ENCODE measurements at places on chromosomes 3 and 15.

- DNase-seq = peak; percentile 63
Observed at GRCh38 chr15:90086868-90087268, 15.4 kb downstream of the IDH2 start.

GRCh38 chr3:158810823-158811724 is 9.2 kb downstream of the MFSD1 start:
- DNase-seq = no peak

DNA sequence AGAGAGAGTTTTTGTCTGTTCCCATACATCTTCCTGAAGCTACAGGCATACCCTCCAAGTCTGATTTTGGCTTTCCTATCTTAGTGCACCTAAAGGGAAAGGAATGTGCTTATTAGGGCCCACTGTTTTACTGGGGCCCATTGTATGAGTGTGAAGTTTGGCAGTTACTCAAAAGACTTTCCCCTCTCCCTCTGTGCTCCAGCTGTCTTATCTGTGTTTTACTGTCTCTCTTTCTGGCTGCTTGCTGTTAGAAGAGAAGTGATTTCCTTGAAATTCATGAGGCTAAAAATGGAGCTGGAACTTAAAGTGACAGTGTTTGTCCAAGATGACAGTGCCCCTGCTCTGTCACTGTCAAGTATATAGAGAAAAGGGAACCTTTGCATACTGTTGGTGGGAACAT is 436.2 kb downstream of the OCA2 start:
- DNase-seq = no peak

- DNase-seq = no peak
Observed at GRCh38 chr3:169929830-169930519, 18.6 kb downstream of the SAMD7 start.

GRCh38 chr3:30370681-30371271 is 235.6 kb upstream of the TGFBR2 start:
- no peak for DNase-seq

DNA sequence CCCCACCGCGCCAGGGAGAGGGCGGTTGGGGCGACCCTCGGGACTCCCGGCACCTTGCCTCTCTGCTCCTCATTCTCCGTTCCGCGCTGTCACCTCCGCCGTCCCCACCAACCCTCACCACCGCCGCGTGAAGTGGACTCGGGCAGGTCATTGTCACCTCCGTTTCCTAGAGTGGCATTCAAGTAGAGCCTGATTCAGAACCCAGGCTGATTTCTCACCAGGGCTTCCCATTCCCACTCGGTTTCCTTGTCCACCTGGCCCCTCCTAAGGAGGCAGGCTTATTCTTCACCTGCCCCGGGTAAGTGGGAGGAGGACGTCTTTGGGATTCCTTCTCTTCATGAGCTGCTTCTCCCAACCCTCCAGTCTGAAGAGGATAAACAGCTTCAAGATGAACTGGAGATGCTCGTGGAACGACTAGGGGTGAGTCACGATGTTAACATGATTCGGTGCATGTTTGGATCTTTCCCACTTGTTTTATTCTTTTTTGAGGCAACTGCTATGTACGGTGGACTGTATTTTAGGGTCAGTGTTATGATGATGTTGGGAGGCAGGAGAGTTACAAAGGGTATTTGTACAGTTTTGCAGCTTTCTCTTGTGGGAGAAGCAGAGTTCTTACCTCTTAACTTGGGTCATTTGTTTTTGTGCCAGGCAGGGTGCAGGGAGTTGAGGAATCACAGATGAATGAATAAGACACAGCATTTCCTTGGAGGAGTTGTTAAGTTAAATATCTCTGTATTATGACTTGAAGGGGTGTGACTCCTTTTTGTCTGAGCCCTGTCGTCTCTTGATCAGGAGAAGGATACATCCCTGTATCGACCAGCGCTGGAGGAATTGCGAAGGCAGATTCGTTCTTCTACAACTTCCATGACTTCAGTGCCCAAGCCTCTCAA is 692 bp downstream of the PSMD2 start:
- no peak for DNase-seq

DNA sequence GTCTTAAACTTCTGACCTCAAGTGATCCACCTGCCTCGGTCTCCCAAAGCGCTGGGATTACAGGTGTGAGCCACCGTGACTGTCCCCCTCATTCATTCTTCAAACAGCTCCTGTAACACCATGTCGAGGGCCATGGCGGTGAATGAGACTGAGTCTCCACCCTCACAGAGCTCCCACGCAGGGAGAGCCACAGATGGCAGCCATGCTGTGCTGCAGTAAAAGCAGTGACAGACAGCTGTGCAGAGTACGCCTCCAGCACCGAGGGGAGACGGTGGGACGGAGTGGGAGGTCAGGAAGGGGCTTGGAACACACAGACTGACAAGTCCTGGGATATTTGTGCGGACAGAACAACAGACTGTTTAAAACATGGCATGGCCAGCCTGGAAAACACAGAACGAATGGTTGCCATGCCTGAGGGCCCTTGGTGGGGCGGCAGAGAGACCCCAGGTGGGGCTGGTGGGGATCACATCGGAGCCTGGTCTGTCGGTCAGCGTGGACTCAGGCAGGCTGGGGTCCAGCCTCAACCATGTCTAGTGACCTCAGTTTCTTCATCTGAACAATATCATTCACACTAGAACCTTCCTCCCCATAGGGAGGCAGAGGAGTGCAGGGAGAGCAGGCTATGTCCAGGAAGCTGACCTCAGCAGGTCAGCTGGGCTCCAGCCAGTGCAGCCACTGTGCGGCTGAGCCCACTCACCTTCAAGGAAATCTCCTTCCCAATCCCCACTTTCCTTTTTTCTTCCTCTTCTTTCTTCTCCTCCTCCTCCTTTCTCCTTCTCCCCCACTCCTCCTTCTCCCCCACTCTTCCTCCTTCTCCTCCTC is 20.6 kb upstream of the LCTL start:
- no peak for DNase-seq

DNA sequence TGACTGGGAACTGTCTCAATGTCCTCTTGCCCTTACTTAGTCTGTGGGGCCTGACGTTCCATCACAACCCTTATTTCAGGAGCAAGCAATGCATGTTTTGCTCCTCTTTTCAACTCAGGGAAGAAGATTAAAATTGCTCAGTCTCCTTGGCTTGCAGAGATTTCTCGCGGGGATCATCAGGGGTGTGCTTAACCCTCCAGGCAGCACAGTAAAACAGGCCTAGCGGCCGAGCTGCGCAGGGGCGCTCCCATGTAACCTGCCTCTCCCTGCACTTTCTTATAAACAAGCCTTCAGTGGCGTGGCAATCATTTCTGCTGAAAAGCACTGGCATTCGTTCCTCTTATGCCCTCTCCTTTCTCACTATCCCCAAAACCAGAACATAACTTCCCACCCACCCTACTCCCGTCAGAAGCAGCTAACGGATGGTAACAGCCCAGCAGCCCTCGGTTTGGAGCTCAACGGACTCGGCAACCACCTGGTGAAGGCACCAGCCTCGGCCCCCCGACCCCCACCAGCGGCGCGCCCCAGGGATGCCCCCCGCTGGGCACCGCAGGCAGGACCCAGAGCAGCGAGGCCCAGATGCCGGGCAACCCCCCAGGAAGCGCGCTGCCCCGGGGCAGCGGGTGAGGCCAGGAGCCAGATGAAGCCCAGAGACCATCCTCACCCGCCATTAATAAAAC is 1.1 kb downstream of the MCF2L2 start:
- DNase-seq = no peak

- no peak for DNase-seq
Observed at GRCh38 chr3:183560607-183561006, 5.1 kb upstream of the KLHL6 start.

DNA sequence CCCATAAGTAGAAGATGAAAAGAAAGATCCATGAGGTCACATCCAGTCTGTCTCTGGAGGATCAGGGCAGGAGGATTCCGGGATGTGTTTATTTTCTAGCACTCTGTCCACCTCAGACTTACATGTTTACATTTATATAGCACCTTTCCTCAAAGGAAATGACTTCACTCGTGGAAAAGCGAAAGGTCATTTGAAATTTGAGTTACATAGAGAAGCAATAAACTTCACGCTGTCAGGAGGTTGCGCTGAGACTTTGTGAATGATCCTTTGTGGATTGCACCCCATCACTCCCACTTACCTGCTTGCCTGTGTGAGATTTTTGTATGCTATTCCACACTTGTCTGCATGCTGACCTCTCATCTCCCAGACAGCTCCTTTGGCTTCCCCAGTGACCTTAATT is 540.5 kb downstream of the AGBL1 start:
- DNase-seq = no peak

DNA sequence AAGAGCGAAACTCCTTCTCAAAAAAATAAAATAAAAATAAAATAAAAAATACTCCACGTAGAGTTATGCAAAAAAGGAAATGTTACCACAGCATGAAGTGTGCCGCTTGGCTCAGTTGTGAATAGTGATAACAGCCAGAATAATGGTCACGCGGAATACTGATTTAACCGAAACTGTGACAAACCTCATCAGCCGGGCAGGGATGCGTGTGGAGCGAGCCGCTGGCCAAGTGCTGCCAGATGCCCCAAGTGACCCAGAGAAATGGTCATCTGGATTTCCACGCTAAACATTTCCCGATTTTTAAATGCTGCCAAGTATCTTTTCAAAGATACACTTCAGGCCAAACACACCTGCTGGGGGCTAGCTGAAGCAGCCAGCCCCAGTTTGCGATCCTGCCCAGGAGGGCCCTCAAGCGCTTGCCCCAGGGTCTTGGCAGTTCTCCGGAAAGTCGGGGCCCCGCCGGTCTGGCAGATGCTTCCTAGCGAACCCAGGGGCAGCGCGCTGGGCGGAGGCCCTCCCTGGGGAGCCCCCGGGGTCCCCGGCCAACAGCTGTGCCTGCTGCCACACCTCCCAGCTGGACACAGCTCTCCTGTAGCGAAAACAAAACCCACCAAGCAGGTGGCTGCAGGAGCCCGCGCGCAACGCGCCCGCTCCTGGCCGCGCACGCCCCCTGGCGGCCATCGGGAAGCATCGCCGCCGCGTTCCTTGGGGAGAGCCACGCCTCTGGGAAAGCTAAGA is 35.1 kb downstream of the CMTM6 start:
- peak; percentile 89 for DNase-seq

- no peak for DNase-seq
Observed at GRCh38 chr3:121817753-121818152, 17.1 kb downstream of the IQCB1 start.

DNA sequence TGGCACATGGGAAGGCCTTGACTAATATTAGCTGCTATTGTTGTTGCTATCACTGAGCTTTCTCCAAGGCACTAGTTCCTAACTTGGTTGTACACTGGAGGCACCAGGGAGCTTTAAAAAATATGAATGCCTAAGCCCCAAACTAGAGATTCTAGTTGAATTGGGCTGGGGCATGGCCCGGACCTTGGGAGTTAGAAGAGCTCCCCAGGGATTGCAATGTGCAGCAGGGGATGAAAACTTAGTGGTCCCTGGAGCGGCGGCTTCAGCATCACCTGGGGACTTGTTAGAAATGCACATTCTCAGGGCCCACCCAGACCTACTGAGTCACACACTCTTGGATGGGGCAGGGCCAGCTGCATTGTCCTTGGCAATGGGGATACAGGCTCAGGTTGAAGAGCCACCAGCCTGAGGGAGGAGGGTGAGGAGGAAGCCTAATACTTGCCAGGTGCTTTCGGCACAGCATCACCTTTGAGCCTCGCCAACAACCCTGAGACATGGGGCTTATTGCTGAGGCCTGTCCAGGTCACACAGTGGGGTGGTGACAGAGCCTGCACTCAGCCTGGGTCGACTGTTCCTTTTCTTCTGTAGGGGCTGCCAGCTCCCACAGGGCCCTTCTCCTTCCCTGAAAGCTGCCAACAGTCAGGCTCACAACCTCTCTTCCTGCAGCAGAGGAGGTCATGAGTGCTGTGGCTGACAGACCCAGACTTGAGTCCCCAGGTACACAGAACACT is 84.5 kb downstream of the ATP2B2 start:
- no peak for DNase-seq

DNA sequence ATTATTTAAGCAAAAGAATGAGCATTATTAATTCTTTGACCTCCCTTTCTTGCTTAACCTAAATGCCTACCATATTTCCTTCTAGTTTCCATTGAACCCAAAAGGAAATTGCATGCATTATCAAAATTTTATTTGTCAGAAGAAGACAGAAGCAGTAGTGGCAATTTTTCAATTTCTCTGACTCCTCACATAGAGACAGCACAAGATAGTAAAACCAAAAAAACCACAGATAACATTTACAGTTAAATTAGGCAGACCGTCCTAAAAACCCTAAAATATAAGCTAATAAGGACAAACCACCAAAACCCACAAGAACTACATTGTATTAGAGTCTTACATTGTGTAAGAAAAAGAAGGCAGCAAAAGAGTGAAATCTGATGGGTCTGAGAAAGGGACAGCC is 27.1 kb downstream of the GOLGB1 start:
- DNase-seq = no peak

- no peak for DNase-seq
Observed at GRCh38 chr15:54364961-54365360, 386.7 kb downstream of the UNC13C start.

- no peak for DNase-seq
Observed at GRCh38 chr3:8529738-8530525, 28.3 kb downstream of the LMCD1 start.

DNA sequence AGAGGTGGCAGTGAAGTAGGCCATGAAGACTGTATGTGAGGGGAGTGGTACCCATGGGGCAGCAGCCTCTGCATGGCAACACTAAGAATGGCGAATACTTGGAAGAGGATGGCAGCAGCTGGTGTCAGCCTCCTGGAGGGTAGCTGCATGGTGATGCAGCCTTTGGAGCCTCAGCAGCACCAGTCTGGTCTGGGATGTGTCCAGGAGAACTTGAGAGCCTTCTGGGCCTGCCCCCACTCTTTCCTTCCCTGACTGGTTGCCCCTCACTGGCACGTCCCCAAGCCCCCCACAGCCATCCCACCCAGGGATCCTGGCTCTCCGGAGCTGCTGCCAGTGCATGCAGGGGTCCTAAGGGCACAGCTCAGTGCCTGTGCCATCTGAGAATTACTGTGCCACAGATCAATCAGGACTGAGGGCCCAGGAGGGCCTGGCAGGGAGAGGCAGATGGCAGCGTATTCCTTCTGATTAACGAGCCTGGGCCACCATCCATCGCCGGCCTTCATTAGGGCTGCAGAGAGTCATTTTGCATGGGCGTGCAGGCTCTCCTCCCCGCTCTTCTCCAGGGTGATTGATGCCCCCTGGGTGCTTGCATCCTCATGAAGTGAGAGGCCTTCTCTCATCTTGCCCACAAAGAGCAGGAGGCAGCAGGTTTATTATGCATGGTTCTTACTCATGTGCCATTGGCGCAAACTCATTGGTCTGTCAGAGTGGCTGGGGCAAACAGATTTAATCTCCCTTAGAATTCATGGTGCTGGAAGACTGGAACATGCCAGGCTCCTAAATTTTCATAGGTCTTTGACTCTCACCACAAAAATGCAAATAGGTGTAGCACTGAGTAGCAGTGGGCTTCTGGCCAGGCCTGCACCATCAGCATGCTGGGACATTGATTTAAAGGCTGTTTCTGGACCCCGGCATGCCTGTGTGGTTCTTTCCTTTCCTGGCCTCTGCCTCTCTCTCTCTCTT is 116.8 kb downstream of the EPHB1 start:
- no peak for DNase-seq

GRCh38 chr3:171056528-171056927 is 30.0 kb upstream of the SLC2A2 start:
- no peak for DNase-seq

GRCh38 chr3:197025736-197026480 is 3.7 kb downstream of the MELTF start:
- DNase-seq = peak; percentile 11
